ENCODE measurements at places on chromosomes 4 and X. TPM values are rescaled to one million over a fixed set of nuclear protein-coding genes. Genes with fewer than 3 reads are reported as not detected.

Gene GSX2
- total RNA-seq = not detected

Gene GPR143
- not detected for total RNA-seq

Gene GC
- not detected for total RNA-seq

Gene FOXR2
- not detected for total RNA-seq

Gene TEX13C
- not detected for total RNA-seq

Gene DSPP
- not detected for total RNA-seq

Gene STARD8
- total RNA-seq = 17.9 TPM

GRCh38 chrX:40573763-40574162, 7.0 kb upstream of the ATP6AP2 start:
- no peaks in the 10 kb centered on the region for H3K4me1 ChIP-seq
- no peak overlapping the region for H3K27ac ChIP-seq
- no peaks in the 10 kb centered on the region for H3K27me3 ChIP-seq
- H3K36me3 ChIP-seq = no peaks in the 10 kb centered on the region

GRCh38 chr4:163484906-163485305, 9.6 kb upstream of the TMA16 start:
- H3K36me3 ChIP-seq = no peaks in the 10 kb centered on the region
- no peaks in the 10 kb centered on the region for H3K4me1 ChIP-seq
- H3K27ac ChIP-seq = no peak overlapping the region

DNA sequence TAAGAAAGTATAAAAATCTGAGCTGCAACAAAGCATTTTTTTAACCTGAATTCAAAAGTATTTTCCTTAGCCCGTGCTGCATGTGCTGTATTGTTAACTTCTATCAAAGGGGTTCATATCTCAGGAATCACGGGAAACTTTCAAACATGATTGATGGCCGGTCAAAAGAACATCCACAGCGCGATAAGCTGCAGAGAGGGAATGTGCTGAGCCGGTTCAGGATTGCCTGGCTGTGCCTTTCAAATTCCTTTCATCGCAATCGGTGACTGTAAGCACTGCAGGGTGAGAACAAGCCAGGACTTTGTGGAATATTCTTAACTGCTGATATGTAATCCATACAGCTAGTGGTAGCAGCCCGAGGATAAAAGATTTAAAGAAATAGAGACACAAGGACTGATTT, 210.9 kb upstream of the NOCT start:
- H3K27ac ChIP-seq = no peak overlapping the region
- no peaks in the 10 kb centered on the region for H3K4me1 ChIP-seq
- DNase-seq = no peak
- H3K4me3 ChIP-seq = no peak overlapping the region

- no peaks in the 10 kb centered on the region for H3K36me3 ChIP-seq
- DNase-seq = no peak
- no peaks in the 10 kb centered on the region for H3K4me1 ChIP-seq
- no peaks in the 10 kb centered on the region for H3K27me3 ChIP-seq
Measured at GRCh38 chr4:176949029-176949428, 156.3 kb upstream of the VEGFC start.

DNA sequence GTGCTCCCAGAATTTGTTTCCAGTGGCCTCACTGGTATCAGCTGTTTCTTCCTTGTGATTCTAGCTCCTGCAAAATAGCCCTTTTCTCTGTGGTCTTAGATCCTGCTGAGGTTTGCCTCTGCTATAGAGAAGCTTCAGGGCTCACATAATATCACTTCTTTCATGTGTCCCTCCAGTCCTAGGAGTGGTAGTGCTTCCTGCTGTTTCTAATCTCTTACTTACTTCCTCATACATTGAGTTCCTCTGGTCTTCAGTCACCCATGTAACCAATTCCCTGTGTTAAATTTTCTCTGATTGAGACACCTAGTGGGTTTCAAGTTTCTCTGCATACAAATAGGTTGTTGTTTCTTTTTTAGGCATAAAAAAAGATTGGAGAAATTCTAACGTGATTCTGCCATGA, 1567.9 kb downstream of the ARAP2 start:
- no peaks in the 10 kb centered on the region for H3K36me3 ChIP-seq
- H3K4me3 ChIP-seq = no peak overlapping the region
- no peak overlapping the region for H3K27ac ChIP-seq
- H3K27me3 ChIP-seq = no peaks in the 10 kb centered on the region
- no peak for DNase-seq
- H3K4me1 ChIP-seq = no peaks in the 10 kb centered on the region

GRCh38 chrX:110097920-110098319, 95.0 kb downstream of the TMEM164 start:
- no peak overlapping the region for H3K4me3 ChIP-seq
- H3K4me1 ChIP-seq = no peaks in the 10 kb centered on the region
- H3K36me3 ChIP-seq = no peaks in the 10 kb centered on the region
- H3K27me3 ChIP-seq = no peaks in the 10 kb centered on the region

- H3K36me3 ChIP-seq = no peaks in the 10 kb centered on the region
- H3K27ac ChIP-seq = no peak overlapping the region
- no peak for DNase-seq
- H3K27me3 ChIP-seq = no peaks in the 10 kb centered on the region
Measured at GRCh38 chr4:60422439-60422838, 777.7 kb upstream of the ADGRL3 start.

DNA sequence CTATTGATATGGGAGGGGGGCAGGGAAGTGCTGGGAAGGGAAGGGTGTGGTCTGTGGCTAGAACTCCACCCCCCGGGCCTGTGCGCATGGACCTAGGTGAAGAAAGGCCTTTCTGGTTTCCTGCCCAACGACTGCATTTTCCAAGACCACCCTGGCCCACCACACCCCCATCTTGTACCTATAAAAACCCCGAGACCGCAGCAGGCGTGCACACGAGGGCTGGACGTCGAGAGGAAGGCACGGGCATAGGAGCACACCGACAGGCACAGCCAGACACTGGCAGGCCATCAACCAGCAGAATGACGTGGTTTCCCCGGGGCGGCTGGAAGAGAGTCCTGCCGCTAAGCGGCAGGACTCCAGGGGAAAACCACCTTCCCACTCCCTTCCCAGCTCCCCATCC, 981.1 kb downstream of the PCDH7 start:
- no peak overlapping the region for H3K4me3 ChIP-seq
- no peaks in the 10 kb centered on the region for H3K4me1 ChIP-seq
- DNase-seq = peak; percentile 59
- H3K27me3 ChIP-seq = peaks cover 2% of the 10 kb centered on the region
- H3K36me3 ChIP-seq = no peaks in the 10 kb centered on the region

DNA sequence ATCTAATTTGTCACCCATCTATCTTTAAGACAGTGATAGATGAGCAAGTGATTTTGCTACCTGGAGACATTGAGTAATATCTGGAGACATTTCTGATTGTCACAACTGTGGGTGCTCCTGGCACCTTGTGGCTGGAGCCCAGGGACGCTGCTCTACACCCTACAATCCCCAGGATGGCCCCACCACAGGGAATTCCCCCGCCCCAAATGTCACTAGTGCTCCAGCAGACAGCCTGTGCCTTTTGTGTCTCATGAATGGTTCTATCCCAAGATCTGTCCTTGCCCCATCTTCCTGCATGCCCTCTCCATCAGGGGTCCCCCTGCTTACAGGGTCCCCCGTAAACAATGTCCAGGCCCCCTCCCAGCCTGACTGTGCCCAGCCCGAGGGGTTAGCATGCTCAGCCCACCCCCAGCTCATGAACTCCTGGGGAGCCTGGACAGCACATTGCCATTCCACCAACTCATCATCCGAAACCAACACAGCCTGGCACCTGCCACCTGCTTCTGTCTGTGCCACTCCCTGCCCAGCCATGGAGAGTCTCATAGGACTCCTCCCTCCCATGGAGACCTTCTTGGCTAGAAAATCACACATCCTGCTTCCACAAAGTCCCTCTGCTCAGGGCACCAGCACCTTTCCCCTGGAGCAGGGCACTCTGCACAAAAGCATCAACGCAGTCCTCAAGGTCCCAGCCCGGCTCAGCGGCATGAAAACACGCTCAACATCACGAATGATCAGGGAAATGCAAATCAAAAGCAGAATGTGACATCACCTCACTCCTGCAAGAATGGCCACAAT, 5.7 kb downstream of the P2RY8 start:
- H3K27ac ChIP-seq = no peak overlapping the region
- H3K27me3 ChIP-seq = no peaks in the 10 kb centered on the region
- H3K4me3 ChIP-seq = no peak overlapping the region

GRCh38 chrX:79270401-79270800, 96.7 kb downstream of the ITM2A start:
- peak; percentile 52 for DNase-seq
- H3K27ac ChIP-seq = no peak overlapping the region
- H3K4me3 ChIP-seq = no peak overlapping the region
- no peaks in the 10 kb centered on the region for H3K27me3 ChIP-seq
- H3K4me1 ChIP-seq = no peaks in the 10 kb centered on the region
- H3K36me3 ChIP-seq = no peaks in the 10 kb centered on the region

DNA sequence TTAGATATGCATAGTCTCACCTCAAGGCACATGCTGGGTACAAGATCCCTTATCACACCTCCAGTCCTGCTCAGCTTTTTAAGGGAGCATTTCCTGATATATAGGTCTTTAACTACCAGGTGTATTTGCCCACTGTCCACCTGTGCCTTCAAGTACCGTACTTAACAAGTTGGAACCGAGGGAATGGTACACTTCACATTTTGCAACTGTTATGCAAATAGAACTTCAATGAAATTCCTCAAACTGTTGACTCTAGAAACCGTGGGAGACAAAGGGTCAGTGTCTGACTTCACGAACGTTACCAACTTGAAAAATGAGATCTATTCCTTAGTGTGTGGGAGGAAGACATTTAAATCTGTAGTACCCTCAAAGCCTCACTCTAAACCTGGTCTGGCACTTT, 5.2 kb downstream of the TRIM2 start:
- no peak for DNase-seq
- H3K27ac ChIP-seq = no peak overlapping the region
- H3K4me3 ChIP-seq = no peak overlapping the region
- H3K36me3 ChIP-seq = no peaks in the 10 kb centered on the region
- H3K27me3 ChIP-seq = no peaks in the 10 kb centered on the region

DNA sequence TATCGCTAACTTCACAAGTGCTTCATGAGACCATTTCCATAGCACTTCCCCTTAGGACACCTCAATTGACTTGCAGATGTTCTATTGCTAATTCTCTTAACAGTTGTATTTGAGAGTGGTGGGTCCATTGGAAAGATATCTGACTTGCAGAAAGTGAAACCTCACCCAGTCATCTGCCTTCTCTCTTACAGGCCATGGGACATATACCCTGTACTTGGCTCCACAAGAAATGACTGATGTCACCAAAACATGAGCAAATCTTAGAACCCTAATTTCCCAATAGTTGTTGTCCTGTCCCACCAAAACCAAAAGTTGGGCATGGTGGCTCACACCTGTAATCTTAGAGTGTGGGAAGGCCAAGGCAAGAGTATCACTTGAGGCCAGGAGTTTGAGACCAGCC, 101.9 kb upstream of the MAML3 start:
- H3K4me1 ChIP-seq = peaks cover 2% of the 10 kb centered on the region
- H3K36me3 ChIP-seq = no peaks in the 10 kb centered on the region
- H3K27ac ChIP-seq = no peak overlapping the region

DNA sequence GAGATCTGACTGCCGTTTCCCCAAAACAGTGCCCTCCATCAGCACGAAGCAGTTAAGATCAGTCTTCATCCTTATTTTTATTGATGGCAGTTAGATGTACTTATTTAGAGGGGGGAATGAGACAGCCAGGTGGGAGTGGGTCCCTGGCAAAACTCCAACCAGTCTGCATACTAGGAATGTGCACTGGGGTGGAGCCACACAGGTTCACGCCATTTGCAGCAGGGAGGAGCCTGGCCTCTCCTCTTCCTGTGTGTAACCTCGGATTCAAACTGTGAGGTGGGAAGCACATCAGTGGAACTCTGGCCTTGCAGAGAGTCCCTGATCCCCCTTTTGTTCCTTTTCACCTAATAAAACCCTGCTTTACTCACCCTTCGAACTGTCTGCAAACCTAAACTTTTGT, 987.7 kb upstream of the GRIA3 start:
- H3K27me3 ChIP-seq = no peaks in the 10 kb centered on the region
- no peaks in the 10 kb centered on the region for H3K36me3 ChIP-seq
- no peak overlapping the region for H3K4me3 ChIP-seq
- H3K4me1 ChIP-seq = no peaks in the 10 kb centered on the region
- H3K27ac ChIP-seq = no peak overlapping the region
- DNase-seq = no peak

- no peaks in the 10 kb centered on the region for H3K4me1 ChIP-seq
- no peak within 1 kb of the TSS for H3K27ac ChIP-seq
- H3K36me3 ChIP-seq = no peaks in the 10 kb centered on the region
- no peak for DNase-seq
Measured at GRCh38 chrX:55074851-55075467, at the start of gene PAGE2B. Gene PAGE2B, plus strand, starts transcription at chrX:55075030. Its CDS starts 1,012 bp downstream, at chrX:55076042.

GRCh38 chr4:151436093-151436518, 27.1 kb downstream of the FHIP1A start:
- H3K27ac ChIP-seq = no peak overlapping the region
- no peaks in the 10 kb centered on the region for H3K36me3 ChIP-seq
- no peak for DNase-seq

DNA sequence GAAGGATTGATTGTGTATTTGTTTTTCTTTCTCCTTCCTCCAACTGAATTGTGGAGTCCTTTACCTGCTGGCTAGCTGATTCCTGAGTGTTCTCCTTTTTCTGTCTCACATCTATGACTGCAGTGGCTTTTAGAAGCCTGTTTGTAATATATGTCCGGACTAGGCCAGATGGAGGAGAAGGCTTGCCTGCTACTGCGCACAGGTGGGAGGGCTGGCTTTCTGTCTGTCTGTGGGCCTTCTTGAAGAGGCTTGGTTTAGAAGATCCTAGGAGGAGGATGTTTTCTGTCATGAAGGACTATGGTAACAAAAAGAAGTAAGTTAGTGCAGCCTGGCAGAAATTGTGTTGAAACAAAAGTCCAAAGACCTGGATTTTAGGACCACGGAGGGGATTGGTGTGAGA, 8.5 kb downstream of the PPP1R3F start:
- no peak for DNase-seq
- no peaks in the 10 kb centered on the region for H3K4me1 ChIP-seq
- H3K4me3 ChIP-seq = no peak overlapping the region
- no peaks in the 10 kb centered on the region for H3K27me3 ChIP-seq

GRCh38 chr4:148263802-148264201, 178.4 kb downstream of the NR3C2 start:
- DNase-seq = no peak
- H3K4me1 ChIP-seq = no peaks in the 10 kb centered on the region
- H3K27ac ChIP-seq = no peak overlapping the region
- no peaks in the 10 kb centered on the region for H3K27me3 ChIP-seq
- H3K4me3 ChIP-seq = no peak overlapping the region

GRCh38 chrX:40171513-40172400, 74.0 kb upstream of the BCOR start:
- no peak overlapping the region for H3K27ac ChIP-seq
- no peaks in the 10 kb centered on the region for H3K36me3 ChIP-seq
- H3K4me3 ChIP-seq = peak overlapping the region; percentile 8
- peak; percentile 77 for DNase-seq
- no peaks in the 10 kb centered on the region for H3K27me3 ChIP-seq

DNA sequence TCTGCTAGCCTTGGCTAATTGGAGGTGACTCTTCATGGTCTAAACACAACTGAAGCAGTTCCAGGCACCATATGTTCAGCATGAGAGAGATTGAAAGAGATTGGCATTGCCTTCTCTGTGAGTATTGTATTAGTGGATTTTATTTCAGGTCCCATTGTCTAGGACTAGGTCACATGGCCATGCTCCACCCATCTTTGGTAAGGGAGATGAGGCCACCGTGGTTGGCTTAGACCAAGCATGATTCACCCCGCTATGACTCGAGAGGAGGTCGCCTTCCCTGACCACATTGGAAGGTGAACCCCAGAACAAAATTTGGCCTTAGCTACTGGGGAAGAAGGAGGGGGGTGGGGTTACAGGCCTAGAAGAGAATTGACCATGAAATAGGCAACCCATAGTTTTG, 109.9 kb upstream of the BCOR start:
- H3K27ac ChIP-seq = no peak overlapping the region
- no peak overlapping the region for H3K4me3 ChIP-seq
- no peaks in the 10 kb centered on the region for H3K27me3 ChIP-seq
- H3K36me3 ChIP-seq = no peaks in the 10 kb centered on the region
- DNase-seq = no peak
- H3K4me1 ChIP-seq = no peaks in the 10 kb centered on the region
